Caco-2 (cell line): ENCODE measurements at places on chromosomes 2 and 18. TPM values are rescaled to one million over a fixed set of nuclear protein-coding genes. Genes with fewer than 3 reads are reported as not detected.
A peak's percentile ranks its signal among the peaks of the same experiment; 100 is the strongest.

- H3K4me3 ChIP-seq = no peak overlapping the region
- H3K4me1 ChIP-seq = no peaks in the 10 kb centered on the region
- DNase-seq = no peak
- no peak overlapping the region for H3K27ac ChIP-seq
- H3K36me3 ChIP-seq = no peaks in the 10 kb centered on the region; the same call in 1 of the 2 replicates
Observed at GRCh38 chr2:128784626-128785306, 466.1 kb upstream of the HS6ST1 start.

GRCh38 chr2:95271381-95271971 lies 2.8 kb upstream of the PROM2 start:
- H3K27ac ChIP-seq = no peak overlapping the region
- H3K4me3 ChIP-seq = no peak overlapping the region
- peaks cover 11% of the 10 kb centered on the region for H3K4me1 ChIP-seq
- H3K27me3 ChIP-seq = no peaks in the 10 kb centered on the region

DNA sequence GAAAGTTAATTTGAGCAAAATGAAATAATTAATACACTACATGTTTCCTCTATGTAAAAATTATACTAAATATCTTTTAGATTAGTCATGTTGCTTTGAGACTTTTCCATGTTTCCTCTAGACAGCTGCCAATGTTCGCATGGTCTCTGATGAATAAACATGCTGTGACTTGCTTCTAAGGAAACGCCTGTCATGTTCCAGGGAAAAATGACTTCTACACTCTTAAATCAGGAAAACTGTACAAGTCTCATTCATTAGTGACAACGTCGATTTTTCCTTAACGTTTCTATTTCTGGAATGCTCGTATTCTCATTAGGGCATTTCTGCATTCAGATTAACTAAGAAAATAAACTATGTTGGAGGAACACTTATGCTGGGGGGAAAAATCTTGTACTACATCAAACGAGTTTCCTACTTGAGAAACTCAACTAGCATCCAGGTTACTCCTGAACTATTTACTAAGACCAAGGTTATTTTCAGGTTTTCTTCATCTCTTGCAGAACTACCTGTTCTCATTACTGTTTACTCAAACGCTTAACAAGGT lies 1.6 kb downstream of the COBLL1 start:
- H3K36me3 ChIP-seq = peaks cover 2% of the 10 kb centered on the region; the same call in 1 of the 2 replicates
- H3K4me3 ChIP-seq = peak overlapping the region; percentile 86
- peak overlapping the region; percentile 92 for H3K27ac ChIP-seq
- H3K27me3 ChIP-seq = no peaks in the 10 kb centered on the region
- no peak for DNase-seq
- peaks cover 27% of the 10 kb centered on the region for H3K4me1 ChIP-seq

- no peak overlapping the region for H3K4me3 ChIP-seq
- H3K27me3 ChIP-seq = no peaks in the 10 kb centered on the region
- peaks cover 1% of the 10 kb centered on the region; the same call in 1 of the 2 replicates for H3K36me3 ChIP-seq
- no peak for DNase-seq
- peaks cover 40% of the 10 kb centered on the region for H3K4me1 ChIP-seq
Observed at GRCh38 chr18:74512321-74513053, 16.3 kb downstream of the CNDP2 start.

DNA sequence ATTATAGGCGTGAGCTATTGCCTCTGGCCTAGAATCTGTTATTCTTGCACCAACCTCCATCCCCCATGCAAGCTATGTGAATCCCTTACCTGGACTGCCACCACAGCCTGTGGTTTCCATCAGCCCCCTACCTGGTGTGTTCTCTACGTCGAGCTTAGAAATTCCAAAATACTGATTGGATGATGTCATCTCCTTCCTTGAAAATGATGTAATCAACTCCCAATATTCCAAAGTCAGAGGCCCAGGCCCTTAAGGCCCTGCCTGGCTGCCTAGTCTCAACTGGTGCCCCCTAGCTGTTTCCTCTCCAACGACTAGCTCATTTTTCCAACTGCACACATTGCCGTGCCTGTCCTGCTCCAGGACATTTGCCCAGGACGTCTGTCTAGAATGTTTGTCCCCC lies 41.3 kb upstream of the GBX2 start:
- no peaks in the 10 kb centered on the region for H3K27me3 ChIP-seq
- no peaks in the 10 kb centered on the region for H3K36me3 ChIP-seq
- peak overlapping the region; percentile 69 for H3K27ac ChIP-seq
- peak; percentile 10 for DNase-seq
- no peaks in the 10 kb centered on the region for H3K4me1 ChIP-seq

- DNase-seq = no peak
- no peak overlapping the region for H3K27ac ChIP-seq
- no peaks in the 10 kb centered on the region for H3K36me3 ChIP-seq
- no peaks in the 10 kb centered on the region for H3K4me1 ChIP-seq
- H3K4me3 ChIP-seq = no peak overlapping the region
- H3K27me3 ChIP-seq = no peaks in the 10 kb centered on the region
Observed at GRCh38 chr2:168343586-168343985, 96.2 kb upstream of the STK39 start.

DNA sequence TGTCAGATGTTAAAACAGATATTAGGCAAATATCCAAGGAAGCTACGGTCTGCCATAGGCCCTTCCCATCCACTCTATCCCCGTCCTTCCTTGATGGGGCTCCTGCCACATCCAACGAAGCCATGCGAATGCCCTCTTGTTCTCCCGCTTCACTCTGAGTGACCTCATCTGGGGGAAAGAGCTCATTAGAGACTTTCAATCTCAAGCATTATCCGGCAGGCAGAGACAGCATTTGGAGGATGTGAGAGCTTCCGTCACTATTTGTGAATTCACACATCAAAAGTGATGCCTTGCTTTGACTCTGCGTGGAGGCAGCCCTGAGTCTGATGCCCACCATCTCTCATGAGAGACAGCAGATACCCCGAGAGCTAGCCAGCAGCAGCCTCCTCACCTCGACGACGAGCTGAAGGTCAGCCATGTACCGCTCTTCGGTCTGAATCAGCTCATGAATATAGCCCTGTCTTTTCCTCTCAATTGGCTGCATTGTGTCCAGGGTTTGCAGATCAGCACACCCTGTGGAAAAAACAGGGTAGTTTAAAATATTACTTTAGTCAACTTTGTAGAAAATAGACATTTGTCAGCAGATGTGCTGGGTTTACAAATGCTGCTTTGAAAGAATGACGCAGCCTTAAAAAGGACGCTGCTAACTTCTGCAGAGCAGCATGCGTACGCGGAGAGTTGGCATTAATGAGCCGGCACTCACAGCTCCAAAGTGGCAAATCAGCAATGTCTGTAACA lies 45.9 kb downstream of the FAM228A start:
- no peak overlapping the region for H3K4me3 ChIP-seq
- no peak overlapping the region for H3K27ac ChIP-seq
- H3K36me3 ChIP-seq = no peaks in the 10 kb centered on the region
- DNase-seq = no peak
- no peaks in the 10 kb centered on the region for H3K27me3 ChIP-seq

GRCh38 chr2:96109361-96109680 lies 7.0 kb downstream of the ADRA2B start:
- H3K27me3 ChIP-seq = no peaks in the 10 kb centered on the region
- H3K27ac ChIP-seq = no peak overlapping the region
- H3K4me1 ChIP-seq = peaks cover 9% of the 10 kb centered on the region; the same call in 1 of the 2 replicates
- no peak overlapping the region for H3K4me3 ChIP-seq
- H3K36me3 ChIP-seq = no peaks in the 10 kb centered on the region

DNA sequence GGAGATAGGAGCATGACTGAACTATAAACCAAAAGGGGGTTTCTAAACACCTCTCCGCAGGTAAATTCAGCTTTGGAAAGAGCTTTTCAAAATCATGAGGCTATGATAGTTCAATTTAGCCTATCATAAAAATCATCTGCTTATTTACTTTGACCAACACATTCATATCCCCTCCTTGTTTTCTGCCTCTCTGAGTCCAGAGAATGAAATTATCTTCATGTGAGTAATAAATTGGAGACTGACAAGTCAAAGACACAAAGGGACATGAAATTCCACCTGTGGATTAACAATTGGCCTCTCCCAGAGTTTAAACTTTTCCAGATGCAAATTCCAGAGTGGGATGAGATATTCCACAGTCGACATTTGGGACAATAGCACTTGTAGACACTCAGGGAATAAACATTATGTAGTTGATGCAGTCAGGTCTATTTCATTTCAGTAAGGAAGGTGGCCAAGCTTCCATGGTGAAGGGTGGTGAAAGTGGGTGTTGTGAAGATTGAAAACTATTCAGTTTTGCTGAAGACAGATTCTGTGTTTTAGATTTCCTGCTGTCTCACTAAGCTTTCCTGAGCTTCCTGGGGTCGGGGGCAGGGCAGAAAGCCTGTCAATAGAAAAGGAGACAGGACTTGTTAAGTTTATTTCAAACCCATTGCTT lies 84.7 kb downstream of the CDC42EP3 start:
- no peaks in the 10 kb centered on the region for H3K27me3 ChIP-seq
- H3K36me3 ChIP-seq = no peaks in the 10 kb centered on the region
- H3K4me3 ChIP-seq = no peak overlapping the region
- DNase-seq = no peak
- no peak overlapping the region for H3K27ac ChIP-seq

GRCh38 chr2:43207553-43208300 lies 18.7 kb downstream of the ZFP36L2 start:
- no peaks in the 10 kb centered on the region for H3K27me3 ChIP-seq
- peak overlapping the region; percentile 20 for H3K27ac ChIP-seq

DNA sequence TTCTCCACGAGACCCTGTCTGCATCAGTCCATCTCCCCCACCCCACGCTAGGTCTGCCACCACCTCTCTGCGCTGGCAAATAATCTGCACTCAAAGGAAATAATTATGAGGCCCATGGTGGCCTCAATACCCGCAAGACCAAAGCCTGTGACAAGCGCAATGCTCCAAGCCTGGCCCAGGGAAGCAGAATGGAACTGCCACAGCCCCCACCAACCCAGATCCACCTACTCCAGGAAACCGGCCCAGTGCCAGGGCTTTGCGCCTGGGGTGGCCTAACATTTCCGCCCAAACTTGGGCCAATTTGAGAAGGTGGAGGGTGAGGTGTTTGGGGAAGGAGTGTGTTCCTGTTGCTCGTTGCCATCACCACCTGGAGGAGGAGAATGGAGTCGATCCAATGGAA lies 26.0 kb upstream of the ATOH8 start:
- no peak for DNase-seq
- H3K4me3 ChIP-seq = no peak overlapping the region
- H3K36me3 ChIP-seq = no peaks in the 10 kb centered on the region
- no peaks in the 10 kb centered on the region for H3K4me1 ChIP-seq
- H3K27ac ChIP-seq = no peak overlapping the region
- no peaks in the 10 kb centered on the region for H3K27me3 ChIP-seq

DNA sequence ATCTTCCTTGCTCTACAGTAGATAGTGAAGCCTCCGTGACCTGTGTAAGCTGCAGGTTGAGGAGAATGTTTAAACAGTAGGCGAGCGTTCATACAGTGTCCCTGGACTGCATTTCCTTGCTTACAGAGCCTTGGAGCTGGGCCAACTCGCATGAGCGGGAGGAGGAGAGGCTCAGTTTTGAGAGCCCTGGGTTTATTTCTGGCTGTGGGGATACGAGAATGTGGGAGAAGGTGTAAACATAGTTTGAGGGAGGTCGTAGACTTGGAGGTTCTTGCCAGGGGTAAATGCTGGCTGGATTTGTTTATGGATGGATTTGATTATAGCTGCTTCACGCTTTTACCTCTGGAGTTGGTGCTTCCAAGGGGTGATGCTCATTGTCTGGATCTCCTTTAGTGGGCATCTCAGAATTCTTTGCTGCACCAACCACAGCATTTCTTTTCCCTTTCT lies 20.8 kb downstream of the CRIM1 start:
- peaks cover 90% of the 10 kb centered on the region for H3K4me1 ChIP-seq
- peak overlapping the region; percentile 3 for H3K27ac ChIP-seq
- H3K27me3 ChIP-seq = no peaks in the 10 kb centered on the region
- H3K36me3 ChIP-seq = no peaks in the 10 kb centered on the region; the same call in 1 of the 2 replicates
- no peak for DNase-seq

DNA sequence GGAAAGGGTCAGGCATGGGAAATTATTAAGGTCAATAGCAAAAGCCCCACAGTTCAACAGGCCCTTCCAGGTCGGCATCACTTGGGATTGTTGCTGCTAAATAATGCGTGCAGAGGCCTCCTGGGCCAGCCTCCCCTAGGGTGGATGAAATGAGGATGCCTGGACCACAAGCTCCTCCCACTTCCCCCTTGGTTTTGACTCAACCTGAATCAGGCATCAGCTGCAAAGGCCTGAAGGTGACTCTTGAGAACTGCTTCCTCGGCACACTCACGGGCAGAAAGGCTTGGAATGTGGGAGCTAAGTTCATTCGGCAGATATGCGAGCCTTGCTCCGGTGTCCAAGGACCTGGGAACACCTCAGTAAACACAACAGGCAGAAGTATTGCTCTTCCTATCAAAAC lies 69.3 kb downstream of the MBP start:
- no peaks in the 10 kb centered on the region for H3K4me1 ChIP-seq
- no peak overlapping the region for H3K27ac ChIP-seq
- DNase-seq = no peak
- no peak overlapping the region for H3K4me3 ChIP-seq

GRCh38 chr2:180359522-180360282 lies 352.6 kb upstream of the CWC22 start:
- no peaks in the 10 kb centered on the region for H3K27me3 ChIP-seq
- H3K4me3 ChIP-seq = no peak overlapping the region
- no peak overlapping the region for H3K27ac ChIP-seq
- H3K4me1 ChIP-seq = peaks cover 4% of the 10 kb centered on the region; the same call in 1 of the 2 replicates

DNA sequence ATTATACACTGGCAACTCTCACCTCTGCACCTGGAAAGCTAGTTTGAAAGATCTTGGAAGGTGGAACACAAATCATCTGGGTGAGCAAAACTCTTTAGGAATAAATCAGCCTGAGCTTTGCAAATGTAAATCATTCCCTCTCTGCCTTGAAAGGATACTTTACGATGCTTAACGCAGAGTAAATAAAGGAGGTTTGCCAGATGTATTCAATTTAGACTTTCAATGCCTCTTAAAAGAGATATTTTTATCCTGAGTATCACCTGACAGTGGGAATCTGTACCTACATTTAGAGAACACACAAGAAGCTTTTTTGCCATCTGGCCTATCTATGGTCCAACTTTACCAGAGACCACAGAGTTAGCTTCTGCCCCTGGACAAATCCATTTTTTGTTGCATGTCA lies 983.2 kb upstream of the CDH2 start:
- no peak for DNase-seq
- no peak overlapping the region for H3K27ac ChIP-seq
- no peaks in the 10 kb centered on the region for H3K27me3 ChIP-seq
- H3K36me3 ChIP-seq = no peaks in the 10 kb centered on the region

DNA sequence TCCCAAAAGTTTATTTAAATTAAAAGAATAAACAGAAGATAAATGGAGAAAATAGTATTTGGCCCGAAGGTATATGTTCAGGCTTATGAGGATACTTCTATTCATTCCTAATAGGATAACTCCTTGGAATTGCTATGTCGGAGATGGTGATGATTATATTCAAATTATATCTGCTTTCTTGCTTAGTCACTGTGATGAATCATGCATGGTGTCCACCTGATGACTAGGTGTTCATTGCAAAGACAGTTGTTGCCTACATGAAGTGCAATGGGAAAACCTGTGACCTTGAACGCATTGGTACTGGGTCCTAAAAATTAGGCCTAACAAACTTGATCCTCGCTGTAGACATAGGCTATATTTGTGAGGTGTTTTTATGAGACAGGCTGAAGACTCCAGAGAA lies 617.3 kb upstream of the ZEB2 start:
- no peak overlapping the region for H3K4me3 ChIP-seq
- no peaks in the 10 kb centered on the region for H3K4me1 ChIP-seq
- H3K27me3 ChIP-seq = no peaks in the 10 kb centered on the region
- no peak overlapping the region for H3K27ac ChIP-seq
- DNase-seq = no peak

GRCh38 chr2:180184506-180184905 lies 177.4 kb upstream of the CWC22 start:
- H3K4me3 ChIP-seq = no peak overlapping the region
- no peak for DNase-seq
- H3K36me3 ChIP-seq = no peaks in the 10 kb centered on the region
- H3K4me1 ChIP-seq = no peaks in the 10 kb centered on the region

Gene MAB21L4
- total RNA-seq = 53.1 and 69.9 TPM in 2 replicates

Gene VWA3B
- total RNA-seq = not detected in 2 replicates

Gene HJURP
- total RNA-seq = 29.7 and 35.0 TPM in 2 replicates

Gene TANK
- total RNA-seq = 42.7 and 56.0 TPM in 2 replicates

Gene HAAO
- 44.1 and 47.5 TPM in 2 replicates for total RNA-seq

Gene TUBB6
- 138 and 149 TPM in 2 replicates for total RNA-seq
